ENCODE measurements at places on chromosomes 2 and 18.
A peak's percentile ranks its signal among the peaks of the same experiment; 100 is the strongest.

GRCh38 chr2:128423788-128424165 lies 105.1 kb upstream of the HS6ST1 start:
- DNase-seq, result no peak

DNA sequence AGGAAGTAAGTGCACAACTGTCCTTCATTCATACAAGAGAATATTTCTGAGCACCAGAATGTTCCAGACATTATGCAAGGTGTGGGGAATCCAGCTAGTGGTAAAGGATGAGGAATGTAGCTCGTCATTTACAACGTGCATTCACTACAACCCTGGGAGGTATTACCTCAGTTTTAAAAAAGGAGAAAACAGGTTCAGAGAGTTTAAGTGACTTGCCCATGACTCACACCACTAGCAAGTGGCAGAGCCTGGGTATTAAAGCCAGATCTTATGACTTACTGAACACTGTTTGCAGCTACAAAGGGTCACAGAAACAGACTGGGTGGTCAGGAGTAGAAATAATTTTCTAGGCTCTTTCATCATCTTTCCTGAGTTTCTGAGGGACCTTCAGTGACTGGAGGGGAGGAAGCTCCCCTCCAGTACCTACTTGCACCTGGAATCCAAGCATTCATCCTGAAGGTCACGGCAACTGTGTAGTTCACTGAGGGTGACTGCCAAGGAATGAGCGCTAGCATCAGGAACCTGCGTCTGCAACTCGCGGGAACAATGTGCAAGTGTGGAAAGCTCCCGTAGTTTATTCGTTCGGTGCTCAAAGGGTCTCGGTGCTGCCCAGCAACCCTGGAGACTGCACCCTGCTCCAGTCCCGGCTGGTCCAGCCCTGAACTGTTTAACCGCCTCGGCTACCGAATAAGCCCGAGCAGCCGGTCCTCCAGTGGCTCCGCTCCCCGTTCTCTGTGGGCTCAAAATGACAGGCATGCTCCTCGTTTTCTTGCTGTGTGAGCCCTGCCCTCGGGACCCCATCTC lies 647 bp downstream of the CCDC121 start:
- peak; percentile 41 for DNase-seq

- no peak for DNase-seq
These were observed 898.7 kb downstream of the BCL11A start for GRCh38 chr2:59654710-59655109.

DNA sequence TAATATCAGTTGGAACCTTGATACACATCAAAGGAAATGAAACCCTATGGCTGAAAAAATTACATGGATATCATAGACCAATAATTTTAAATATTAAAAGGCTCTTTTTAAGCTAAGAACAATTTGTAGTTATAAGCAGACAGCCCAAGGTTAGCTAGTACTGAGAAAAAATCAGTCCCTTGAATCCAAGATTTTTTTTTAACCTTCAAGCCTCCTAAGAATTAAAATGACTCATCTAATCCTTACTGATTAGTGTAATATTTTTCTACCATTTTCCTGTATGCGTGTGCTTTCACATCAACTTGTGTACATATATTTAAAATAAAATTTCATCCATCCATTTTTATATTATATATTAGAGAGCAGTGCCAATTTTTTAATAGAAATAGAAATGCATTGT lies 1004.9 kb upstream of the ZEB2 start:
- no peak for DNase-seq

- no peak for DNase-seq
These were observed 34.2 kb downstream of the NPAS2 start for GRCh38 chr2:100853909-100854810.

GRCh38 chr2:197208024-197208423 lies 102.6 kb downstream of the ANKRD44 start:
- no peak for DNase-seq

DNA sequence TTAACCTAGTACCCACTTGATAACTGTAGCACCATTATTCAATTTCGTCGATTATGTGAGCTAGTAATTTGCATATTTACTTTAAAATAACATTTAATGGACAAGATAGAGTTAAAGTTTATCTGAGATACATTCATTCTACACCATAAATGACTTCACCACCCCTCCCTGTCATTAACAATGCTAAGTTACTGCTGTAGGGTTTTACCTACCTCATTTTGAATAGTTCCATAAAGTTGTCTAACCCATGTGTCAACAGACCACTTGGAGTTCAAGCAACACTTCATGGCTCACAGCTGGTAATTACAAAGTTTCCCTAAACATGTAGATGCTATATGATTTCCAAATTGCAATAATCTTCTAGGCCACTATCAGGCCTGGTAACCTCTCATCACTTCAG lies 127.4 kb upstream of the CYP26B1 start:
- no peak for DNase-seq

- no peak for DNase-seq
These were observed 11.0 kb upstream of the CATIP start for GRCh38 chr2:218345491-218346236.

DNA sequence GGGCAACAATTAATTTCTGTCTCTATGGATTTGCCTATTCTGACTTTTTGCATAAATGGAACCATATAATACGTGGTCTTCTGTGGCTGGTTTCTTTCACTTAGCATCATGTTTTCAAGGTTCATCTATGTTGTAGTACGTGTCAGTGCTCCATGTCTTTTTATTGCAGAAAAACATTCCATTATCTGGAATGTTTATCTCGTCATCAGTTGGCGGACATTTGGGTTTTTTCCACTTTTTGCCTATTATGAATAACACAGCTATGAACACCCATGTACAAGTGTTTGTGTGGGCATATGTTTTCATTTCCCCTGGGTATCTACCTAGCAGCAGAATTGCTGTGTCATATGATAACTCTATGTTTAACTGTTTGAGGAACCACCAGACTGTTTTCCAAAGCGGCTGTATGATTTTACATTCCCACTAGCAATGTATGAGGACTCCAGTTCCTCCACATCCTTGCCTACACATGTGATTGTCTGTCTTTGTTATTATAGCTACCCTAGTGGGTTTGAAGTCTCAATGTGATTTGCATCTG lies 49.9 kb downstream of the MYO7B start:
- no peak for DNase-seq
